ENCODE measurements at places on chromosomes 3 and 15.

DNA sequence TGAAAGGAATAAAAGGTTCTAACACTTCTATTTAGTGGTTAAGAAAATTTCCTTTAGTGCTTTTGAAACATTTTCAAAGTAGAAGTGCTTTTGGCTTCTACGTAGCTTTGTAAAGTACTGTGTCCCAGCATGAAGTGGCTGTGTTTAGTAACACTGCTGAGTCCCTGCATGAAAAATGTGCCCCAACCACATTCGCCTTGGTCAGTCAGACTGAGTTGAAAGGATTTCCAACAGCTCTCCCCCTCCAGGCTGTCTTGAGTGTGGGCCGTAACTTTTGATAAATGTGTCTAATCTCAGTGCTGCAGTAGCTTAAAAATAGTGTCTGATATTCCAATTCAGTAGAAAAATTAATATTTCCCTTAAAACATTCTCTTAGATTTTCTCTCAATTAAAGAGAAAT lies 115.0 kb downstream of the NR1D2 start:
- DNase-seq = no peak

- no peak for DNase-seq
Measured at GRCh38 chr3:10515396-10515795, 10.0 kb upstream of the ATP2B2 start.

DNA sequence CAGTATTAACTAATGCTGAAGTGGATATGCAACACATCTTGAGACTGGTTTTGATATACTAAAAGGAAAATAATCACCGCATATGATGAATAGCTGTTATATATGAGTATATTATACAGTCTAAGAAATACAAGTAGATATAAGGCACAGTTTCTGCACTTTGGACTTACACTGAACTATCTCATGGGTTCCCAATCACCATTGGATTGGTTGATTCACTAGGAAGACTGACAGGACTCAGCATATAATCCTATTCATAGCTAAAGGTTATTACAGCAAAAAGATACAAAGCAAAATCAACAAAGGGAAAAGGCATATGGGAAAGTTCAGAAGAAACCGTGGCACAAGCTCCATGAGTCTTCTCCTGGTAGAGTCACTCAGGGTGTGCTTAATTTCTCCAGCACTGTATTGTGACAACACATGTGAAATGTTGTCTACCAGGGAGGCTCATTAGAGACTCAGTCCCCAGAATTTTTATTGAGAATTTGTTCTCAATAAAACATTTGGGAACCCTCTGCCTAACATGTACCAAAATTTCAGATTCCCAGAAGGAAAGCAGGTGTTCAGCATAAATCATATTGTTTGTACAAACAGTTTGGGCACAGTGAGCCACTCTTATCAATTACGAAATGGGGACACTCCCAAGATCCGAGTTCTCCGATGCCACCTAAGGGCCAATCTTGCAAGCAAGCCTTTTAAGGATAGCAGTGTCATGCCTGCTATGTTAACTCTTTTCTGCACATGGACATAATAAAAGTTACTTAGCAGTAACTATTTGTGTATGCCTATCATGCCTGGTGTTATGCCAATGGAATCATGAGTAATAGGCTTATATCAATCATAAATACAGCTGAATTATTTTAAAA lies 26.8 kb downstream of the CMC1 start:
- DNase-seq = no peak

- no peak for DNase-seq
Measured at GRCh38 chr15:68200016-68200861, 4.9 kb downstream of the CALML4 start.

GRCh38 chr3:191353022-191353777 lies 22.9 kb upstream of the UTS2B start:
- no peak for DNase-seq

GRCh38 chr3:71163198-71163918 lies 420.2 kb downstream of the FOXP1 start:
- no peak for DNase-seq

- no peak for DNase-seq
Measured at GRCh38 chr3:146199762-146200161, 38.8 kb upstream of the PLOD2 start.

GRCh38 chr15:42045211-42045615 lies 24.4 kb upstream of the PLA2G4E start:
- DNase-seq = no peak

- no peak for DNase-seq
Measured at GRCh38 chr3:193010191-193010590, 92.5 kb upstream of the MB21D2 start.

Measured in COLO829 (cell line).